ENCODE measurements at places on chromosomes 12 and 14. TPM values are rescaled to one million over a fixed set of nuclear protein-coding genes. Genes with fewer than 3 reads are reported as not detected.

DNA sequence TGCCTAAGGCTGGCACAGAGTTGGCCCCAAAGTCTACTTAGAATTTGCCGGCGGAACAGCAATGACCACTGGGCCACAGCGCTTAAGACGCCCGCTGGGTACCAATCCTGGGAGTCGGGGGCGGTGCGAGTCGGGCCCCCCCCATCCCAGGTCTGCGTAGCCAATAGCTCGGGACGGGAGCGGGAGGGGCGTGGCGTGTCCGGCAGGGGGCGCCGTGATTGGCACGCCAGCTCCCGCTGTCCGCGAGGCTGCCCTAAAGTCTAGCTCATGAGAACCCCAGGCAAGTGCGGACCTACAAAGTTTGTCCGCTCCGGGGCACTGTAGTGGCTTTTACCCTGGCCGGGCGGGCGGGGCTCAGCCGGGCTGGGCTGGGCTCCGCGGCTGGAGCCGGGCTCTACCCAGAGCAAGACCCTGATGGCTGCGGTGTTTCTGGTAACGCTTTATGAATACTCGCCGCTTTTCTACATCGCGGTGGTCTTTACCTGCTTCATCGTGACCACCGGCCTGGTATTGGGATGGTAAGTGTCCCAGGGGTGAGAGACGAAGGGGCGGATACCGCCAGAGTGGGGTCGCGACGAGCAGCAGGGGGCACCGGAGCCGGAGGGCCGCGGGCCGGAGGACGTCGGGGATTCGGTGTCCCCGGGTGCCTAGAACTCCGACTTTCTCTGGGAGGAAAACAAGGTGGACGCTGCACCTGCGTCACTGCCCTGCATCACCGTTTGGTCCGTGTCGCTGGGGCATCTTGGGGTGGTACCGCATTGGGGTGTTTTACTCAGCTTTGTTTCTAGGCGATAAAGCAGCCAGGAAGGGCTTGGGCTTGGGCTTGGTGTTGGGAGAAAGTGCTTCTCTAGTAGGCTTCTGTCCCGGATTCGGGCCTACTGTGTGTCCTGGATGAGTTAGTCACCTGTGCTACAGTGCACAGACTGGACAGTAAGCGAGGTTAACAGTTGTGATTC lies at the start of gene CGRRF1:
Gene CGRRF1, plus strand, starts transcription at position 361 of the 956 bp plus-strand sequence. Its CDS starts 54 bp downstream, at position 415.
- DNase-seq: peak; percentile 80

- DNase-seq: no peak
Observed at GRCh38 chr14:53879022-53879686, 77.5 kb downstream of the BMP4 start.

- no peak for DNase-seq
Observed at GRCh38 chr12:120136093-120136770, 19.7 kb upstream of the RAB35 start.

DNA sequence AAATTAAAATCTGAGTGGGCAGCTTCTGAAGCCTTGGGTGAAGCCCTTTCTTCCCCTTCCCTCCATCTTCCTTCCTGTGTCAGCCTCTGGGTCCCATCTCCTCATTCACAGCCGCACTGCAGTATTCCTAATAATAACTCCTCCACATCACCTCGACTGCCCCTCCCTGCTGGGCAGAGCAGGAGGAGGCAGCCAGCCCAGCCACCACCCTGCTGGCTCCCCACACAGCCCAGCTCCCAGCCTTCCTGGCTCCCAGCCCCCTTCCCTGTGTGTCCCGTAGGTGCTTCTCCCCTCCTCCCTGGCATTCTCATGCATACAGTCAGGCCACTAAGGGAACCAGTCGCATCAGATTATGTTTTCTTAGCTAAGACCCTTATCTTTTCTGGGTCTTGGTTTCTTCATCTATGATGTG lies 3.7 kb downstream of the IFFO1 start:
- no peak for DNase-seq

GRCh38 chr14:69818758-69819191 lies 21.7 kb upstream of the SLC10A1 start:
- peak; percentile 52 for DNase-seq

GRCh38 chr12:105167346-105167745 lies 59.8 kb downstream of the WASHC4 start:
- no peak for DNase-seq

GRCh38 chr12:121614872-121615467 lies 11.4 kb upstream of the ORAI1 start:
- DNase-seq: no peak

DNA sequence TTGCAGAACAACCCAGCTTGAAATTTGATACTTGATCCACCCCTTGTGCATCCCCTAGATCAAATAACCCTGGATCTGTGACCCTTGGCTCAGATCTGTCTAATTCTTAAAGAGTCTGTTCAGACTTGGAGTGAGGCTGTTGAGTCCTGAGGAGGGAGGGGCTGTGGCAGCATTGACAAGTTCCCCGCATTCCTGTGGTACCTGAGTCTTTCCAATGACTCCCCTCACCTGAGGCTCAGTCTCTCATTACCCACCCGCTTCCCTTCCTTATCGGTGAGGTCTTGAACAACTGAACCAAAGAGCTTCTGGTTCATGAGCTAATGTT lies 16.1 kb upstream of the HDAC7 start:
- no peak for DNase-seq

DNA sequence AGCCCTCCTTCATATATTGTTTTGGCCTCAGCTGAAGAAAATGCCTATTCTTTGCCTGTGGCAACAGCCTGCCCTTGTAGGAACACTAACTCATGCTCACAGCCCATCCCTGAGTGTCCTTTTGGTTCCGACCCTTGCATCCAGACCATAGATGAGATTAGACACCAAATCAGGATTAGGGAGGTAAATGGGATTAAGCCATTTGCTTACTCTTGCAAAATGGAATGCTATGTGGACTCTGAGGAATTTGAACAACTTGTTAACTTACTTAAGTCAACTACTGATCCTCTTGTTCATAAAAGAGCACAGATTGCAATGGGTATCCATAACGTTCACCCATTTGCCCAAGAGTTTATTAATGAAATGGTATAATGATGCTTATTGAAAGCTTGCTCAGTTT lies 27.3 kb downstream of the TSHR start:
- no peak for DNase-seq

- DNase-seq: no peak
Observed at GRCh38 chr12:14567351-14568162, at the start of gene PLBD1. TSS of gene PLBD1 (minus strand) at chr12:14567883. CDS start at chr12:14567696, 187 bp downstream.

DNA sequence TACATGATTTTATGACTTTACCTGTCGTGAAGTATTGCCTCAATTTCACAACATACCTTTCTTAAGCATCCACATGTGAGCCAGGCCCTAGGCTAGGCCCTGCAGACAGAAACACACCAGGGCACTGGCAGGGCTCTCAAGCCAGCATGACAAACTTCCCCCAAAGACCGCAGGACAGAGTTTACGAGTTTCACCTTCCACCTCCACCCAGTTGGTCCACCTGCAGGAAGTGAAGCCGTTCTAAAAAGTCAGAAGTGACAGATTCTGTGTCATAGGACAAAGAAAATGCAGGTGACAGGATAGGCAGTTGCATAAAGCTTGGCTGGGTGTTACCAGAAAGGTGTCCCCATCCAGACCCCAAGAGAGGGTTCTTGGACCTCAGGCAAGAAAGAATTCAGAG lies 382.3 kb downstream of the PCNX1 start:
- DNase-seq: no peak

DNA sequence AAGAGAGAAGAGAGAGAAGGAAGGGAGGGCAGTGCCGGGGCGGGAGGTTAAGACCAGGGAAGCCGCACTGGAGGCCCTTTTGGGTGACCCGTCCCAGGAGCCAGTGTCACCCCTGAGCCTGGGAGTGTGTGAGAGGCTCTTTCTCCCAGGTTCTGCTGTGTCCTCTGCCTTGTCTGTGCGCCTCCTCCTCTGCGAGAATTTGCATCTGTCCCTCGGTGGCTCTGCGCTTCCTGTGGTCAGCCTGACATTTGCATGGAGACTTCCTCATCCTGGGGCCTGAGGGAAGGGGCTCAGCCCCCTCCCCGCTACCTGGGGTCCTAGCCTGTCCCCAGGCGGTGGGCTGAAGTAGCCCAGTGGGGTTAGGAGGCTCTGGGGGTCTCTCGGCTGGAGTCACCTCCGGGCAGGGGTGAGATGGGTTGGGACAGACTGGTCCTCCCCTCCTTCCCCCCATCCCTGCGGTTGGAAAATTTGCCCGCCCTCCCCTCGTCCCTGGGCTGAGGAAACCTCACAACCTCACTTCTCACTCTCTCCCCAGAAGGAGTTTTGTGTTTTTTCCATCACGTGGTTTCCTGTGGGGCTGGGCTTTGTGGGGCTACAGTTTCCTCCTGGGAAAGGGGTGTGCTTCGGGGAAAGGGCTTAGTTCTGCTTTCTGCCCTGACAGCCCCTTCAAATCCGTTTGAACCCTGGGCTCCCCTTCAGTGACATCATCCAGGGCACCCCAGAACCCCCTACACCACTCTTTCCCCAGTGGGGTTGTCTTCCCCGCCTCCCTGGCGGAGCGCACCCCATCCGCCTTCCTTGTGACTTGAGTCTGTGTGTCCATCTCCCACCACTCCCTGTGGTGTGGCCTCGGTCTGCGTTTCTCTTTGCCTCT lies 2.5 kb downstream of the PTPN6 start:
- DNase-seq: no peak

Gene EFS
- 0.24 TPM for total RNA-seq

DNA sequence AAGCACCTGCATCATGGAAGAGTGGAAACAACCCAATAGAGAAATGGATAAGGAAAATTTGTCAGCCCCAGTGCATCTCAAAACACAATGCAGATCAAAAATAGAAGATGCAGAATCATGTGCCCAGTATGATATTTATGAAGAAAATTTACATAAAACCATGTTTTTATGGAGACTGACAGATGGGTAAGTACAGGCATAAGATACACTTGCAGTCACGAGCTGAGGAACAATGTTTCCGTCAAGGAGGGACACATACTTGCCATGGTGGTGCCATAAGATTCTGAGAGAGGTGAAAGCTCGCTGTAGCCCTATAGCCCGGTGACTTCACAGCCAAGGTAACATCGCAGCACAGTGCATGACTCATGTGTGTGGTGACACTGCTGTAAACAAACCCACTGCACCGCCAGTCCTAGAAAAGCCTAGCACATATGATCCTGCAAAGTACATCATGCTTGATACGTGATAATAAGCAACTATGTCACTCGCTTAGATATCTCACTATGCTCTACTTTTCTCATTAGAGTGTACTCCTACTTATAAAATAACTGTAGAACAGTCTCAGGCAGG lies 112.6 kb downstream of the RIMBP2 start:
- DNase-seq: no peak

DNA sequence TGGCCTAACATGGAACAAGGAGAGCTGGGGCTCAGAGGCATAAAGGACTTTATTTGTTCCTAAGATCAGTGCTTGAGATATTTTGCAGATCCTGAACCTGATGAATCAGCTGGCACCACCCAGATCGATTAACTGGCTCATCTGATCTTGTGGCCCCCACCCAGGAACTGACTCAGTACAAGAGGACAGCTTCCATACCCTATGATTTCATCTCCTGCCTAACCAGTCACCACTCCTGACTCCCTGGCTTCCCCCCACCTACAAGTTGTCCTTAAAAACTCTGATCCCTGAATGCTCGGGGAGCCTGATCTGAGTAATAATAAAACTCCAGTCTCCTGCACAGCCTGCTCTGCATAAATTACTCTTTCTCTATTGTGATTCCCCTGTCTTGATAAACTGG lies 5.1 kb downstream of the C12orf56 start:
- DNase-seq: no peak

- DNase-seq: no peak
Observed at GRCh38 chr14:30085943-30086342, 158.3 kb upstream of the PRKD1 start.

DNA sequence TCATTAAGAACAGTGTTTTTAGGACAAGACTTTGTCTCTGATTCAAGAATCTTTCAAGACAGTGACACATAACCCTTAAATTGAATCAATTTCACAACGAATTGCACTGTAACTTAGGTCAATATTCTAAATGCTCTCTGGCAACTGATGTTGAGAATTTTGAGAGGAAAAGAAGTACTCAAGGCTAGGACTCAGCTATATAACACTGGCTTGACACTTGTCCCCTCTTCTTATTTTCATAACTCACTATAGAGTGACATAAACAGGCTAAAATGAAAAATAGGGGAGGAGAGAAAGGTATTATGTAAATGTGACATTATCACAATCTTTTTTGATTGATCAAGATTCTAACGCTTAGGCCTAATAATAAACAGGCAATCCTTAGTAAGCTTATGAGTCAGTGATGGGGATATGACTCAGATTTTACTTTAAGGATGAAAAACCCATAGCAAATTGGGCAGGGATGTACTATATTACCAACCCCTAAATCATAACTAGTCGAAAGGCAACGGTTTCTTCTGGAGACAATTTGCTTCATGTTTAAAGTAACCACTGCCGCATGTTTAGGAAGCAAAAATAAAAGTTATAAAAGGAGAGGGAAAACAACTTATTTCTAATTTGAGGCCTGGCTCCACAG lies 10.9 kb downstream of the BTG1 start:
- DNase-seq: no peak

Gene DHH
- total RNA-seq: 0.05 TPM

Gene FSCB
- total RNA-seq: not detected

DNA sequence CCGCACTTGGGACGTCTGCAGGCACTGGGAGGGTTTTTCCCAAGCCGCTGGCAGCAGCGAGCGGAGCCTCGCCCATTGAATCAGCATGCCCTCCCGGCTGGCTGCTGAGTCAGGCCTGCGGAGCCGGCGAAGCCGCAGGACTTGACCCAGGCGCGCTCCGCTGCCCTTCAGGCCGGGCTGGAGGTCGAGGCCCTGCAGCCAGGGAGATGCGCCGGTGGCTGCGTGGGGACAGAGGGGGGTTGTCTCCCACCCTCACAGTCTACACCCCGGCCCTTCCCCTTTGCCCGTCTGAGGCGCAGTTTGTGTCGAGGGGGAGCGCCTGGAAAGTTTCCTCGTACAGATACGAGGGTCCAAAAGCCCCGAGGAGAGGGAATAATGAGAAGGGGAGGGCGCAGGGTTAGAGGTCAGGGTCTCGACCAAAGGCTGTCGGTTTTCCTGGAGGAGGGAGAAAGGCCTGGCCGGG lies 759 bp upstream of the KLC1 start:
- no peak for DNase-seq

DNA sequence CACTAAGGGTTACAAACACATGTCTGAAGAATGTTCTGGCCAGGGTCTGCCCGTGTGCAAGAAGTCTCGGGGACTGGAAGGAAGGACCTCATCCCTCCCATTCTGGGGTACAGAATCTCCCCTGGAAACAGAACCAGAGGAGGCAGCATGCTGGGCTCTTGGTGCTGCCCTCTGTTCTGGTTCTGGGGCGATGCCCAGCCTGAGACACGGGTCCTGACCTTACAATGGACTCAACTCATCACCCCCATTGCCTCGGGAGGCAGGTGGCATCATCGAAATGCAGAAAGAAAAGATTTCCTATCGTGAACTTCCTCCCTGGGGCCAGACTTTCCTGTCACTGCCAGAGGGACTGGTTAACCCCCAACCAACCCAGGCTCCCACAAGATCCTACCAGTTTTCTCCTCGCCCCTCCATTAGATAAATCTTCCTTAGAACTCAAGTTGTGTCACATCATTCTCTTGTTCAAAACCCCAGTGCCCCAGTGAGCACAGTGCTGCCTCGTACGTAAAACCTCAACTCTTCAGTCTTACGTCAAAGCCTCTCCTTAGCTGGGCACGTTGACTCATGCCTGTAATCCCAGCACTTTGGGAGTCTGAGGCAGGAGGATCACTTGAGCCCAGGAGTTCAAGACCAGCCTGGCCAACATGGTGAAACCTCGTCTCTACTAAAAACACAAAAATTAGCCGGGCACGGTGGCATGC lies 52.1 kb downstream of the PSMA6 start:
- no peak for DNase-seq
